ENCODE measurements at places on chromosomes 11 and 22.
A peak's percentile ranks its signal among the peaks of the same experiment; 100 is the strongest.

GRCh38 chr22:27011133-27011532 lies 353.7 kb downstream of the MIAT start:
- DNase-seq, result no peak

DNA sequence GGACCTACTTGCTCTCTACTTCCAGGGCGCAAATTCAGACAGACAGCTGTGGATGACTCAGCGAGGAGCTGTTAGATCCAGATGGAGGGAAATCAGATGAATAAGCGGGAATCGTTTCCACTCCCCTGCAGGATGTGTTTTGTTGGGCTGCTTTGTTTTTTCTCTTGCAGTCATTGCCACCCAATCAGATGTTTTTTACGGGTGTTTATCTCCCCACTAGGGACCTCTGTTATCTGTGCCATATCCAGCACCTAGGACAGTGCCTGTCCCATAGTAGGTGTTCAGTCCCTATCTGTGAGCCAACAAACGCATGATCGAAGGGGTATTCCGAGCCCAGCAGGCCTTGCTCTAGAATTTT lies 51.1 kb upstream of the PARVG start:
- peak; percentile 18 for DNase-seq

DNA sequence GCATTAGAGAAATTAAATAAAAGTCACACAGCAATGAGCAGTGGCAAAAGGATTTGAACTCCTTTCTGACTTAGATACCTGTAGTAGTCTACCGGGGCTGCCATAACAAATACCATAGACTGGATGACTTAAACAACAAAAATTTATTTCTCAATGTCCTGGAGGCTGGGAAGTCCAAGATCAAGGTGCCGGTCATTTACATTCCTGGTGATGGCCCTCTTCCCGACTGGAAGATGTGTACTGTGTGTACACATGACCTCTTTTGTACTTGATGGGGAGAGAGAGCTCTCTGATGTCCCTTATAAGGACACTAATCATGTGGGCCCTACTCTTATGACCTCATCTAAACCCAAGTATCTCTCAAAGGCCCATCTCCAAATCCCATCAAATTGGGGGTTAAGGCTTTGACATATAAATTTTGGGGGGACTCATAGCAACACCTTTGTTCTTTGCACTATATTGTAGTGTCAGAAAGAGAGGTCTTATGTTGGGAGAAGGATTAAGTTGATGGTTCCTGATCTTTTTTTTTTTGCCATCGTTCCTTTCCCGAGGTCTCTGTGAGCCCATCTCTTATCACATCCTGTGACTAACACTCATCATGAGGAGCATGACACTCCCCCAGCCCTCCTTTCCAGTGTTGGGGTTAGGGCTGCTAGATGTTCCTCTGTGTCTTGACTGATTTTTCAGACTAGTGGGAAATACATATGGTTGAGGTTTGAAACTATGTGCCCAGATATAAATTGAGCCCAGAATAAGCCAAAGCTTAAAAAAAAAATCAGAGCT lies 104.3 kb downstream of the TRAF6 start:
- DNase-seq, result no peak

DNA sequence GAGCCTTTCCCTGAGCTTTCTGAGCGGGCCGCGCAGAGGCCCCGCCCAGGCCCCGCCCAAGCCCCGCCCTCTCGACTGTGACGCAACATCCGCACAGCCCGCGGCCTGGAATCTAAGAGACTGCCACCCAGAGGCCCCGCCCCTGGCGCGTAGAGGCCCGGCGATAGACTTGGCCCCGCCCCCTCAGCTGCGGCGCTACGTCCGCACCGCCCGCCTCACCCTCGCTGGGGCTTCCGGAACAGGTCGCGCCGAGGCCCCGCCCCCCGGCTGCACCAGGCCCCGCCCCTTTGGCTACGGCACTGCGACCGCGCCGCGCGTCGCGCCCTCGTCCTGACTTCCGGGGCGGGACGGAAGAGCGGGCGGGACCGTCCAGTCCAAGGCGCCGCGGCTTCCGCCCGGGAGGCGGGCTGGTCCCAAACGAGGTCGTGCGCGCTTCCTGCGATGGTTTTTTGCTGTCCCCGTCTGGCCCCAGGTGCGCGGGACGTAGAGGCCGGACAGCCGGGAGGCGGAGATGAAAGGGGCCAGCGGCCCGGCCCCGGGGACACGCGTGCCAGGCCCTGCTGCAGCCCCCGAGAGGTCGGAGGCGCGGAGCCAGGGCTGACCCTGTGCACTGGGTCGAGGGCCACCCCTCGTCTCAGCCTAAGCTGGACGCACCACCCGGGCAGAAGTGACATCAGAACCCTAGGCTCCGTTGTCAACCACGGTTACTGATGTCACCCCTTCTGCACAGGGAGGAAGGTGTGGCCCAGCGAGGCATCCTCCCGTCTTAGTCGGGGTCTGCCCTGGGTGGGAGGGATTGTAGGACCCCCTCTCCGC lies 59.0 kb upstream of the WNT7B start:
- DNase-seq, result peak; percentile 91

DNA sequence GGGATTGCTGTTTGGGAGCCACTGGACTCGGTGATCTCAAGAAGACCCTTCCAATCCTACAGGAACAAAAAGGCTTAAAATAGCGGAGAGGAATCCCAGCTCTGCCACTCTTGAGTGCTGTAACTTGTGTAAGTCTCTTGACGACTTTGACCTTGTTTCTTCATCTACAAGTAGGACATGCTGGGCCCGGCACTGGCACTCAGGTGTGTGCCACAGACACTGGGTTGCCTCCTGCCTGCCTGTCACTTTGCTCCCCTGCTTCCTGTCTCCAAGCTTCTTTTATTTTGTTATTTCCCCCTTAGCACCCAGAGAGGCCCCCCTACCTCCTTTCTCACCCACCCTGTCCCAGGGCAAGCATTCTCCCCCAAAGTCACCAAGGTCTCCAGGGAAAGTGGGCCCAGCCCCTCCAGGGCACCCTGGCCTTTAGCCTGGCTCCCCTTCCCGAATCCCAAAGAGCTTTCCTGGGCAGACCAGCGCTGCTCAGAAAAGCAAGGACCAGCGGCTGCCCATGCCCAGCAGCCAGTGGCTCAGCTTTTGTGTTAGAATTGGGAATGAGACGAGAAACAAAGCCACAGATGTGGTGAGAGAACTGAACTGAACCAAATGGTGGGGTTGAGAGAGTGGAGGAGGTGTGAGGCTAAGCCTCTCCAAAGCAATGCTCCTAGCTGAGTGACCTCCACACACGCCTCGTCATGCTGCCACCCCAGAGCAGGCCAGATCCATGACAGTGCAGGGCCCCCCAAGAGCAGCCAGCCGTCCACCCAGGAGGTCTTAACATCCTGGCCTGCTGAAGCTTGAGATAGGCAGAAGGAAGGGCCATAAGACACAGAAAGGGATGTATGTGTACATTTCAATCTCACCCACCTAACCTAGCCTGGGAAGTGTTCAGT lies 4.5 kb downstream of the TRIM29 start:
- no peak for DNase-seq

- DNase-seq, result no peak
Measured at GRCh38 chr11:113410414-113411135, 23.0 kb downstream of the ANKK1 start.

GRCh38 chr11:61841636-61842527 lies 13.8 kb downstream of the FADS2 start:
- DNase-seq, result no peak

DNA sequence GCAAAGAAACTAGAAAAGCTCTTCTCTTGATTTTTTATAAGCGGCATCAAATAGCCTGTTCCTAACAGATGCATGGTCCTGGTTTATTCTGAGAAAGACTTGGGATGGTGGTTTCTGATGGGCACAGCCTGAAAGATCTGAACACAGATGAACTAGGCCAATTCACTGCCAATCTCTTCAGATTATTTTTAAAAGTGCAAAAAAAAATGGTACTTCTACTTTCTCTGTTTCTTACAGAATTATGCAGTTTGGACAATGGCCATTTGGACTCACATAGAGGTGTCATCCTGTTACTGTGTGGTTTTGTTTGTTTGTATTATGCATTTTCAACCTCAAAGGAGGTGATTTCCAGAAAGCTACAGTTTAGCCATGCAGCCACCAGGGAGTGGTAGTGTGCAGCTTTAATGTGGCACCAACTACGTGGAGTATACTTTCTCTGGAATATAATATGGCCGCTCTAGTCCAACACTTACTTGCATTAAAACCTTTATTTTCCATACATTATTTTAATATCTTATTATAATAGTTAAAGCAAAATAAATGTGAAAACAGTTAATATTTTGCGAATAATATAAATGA lies 469.8 kb upstream of the KIRREL3 start:
- no peak for DNase-seq

DNA sequence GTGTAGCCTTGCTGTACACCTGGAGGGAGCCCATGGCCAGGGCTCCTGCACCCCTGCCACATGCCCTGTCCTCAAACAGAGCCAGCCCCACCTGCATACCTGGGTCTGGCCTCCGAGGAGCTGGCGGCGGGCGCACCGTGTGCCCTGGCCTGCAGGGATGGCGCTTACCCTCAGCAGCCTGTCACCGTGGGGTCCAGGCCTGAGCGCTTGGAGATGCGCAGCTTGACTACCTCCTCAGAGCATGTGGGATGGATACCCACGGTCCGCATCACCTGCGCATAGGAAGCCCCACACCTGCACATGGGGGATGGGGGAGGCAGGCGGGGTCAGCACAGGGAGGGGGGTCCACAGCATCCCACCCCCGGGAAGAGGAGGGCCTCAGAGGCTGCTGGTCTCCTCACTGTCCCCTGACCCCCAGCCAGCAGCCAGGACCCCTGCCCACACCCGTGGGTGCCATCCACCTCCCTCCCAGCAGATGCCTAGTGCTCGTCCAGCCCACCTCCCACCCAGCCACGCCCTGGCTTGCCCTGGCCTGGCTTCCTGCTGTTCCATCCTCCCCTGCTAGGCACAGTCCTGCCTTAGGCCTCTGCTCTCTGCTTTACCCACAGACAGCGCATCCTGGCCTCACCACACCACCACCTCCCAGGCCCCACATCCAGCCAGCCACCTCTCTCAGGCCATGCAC lies 22.4 kb upstream of the GNB1L start:
- no peak for DNase-seq

GRCh38 chr11:38990139-38990538 lies 2392.1 kb upstream of the RAG2 start:
- no peak for DNase-seq

DNA sequence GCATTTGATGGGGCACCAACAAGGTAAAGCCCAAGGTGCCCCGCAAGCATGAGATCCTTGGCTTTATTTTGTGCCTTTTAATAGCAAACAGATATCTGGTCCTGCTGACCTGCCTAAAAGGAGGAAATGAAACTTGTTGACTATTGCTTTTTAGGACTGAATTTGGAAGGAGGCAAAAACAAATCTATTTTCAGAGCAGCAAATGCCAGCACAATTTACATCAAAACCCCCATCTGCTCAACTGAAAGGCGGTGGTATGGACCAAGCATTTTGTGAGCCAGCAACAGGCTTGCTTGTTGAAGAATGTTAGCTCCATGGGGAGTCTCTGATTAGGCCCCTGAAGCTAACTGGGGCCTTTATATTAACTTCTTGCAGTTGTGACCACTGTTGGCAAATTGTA lies 192.6 kb upstream of the E2F8 start:
- no peak for DNase-seq

All from DMS 273 treated with DMSO at 0.1 percent for 48 hours (cell line).